Activated CD4-positive, alpha-beta T cell treated with anti-CD3 and anti-CD28 coated beads, Interleukin-2, amount 50 U/mL, for 4 hours (primary cell): ENCODE measurements at places on chromosomes 7 and 10.
A peak's percentile ranks its signal among the peaks of the same experiment; 100 is the strongest.

DNA sequence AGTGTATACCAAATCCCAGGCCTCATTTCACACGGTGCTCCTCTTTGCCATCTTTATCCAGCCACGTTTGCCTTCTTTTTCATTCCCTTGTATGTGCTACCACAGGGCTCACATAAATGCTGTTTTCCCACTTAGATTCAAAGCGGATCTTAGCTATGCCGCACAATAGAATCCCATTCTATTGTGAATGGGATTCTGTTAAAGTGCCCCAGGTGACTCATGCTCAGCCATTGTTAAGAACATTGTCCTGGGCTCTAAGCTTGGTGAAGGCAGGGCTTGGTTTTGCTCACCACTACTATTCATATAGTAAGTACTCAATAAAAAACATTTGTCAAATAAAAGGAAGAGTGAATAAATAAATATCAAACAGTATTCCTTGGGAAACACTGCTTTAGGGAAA is 72.3 kb upstream of the PHYHIPL start:
- no peak for DNase-seq

DNA sequence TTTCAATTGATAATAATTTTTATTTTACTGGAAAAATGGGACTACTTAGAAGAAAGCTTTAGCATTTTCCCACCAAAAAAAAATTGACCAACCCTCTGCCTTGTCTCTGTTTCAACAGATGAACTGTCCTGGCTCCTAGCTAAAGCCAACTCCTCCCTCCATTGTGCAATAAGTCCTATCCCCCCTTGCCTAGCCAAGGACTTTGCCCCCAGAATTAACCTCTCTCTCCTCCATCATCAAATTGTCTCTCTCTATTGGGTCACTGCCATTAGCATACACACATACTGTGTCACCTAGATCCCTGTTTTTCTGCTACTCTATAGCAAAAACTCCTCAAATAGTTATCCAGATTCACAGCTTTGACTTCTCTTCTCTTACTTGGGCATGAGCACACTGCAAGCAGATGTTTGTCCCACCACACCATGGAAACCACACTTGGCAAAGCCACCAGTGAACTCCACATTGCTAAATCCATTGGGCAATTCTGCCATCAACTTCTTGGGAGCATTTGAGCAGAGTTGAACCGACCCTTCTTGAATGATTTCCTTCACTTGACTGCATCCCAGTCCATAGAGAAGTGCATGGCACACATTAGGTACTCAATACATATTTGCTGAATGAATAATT is 91.4 kb upstream of the NEBL start:
- DNase-seq, result no peak

- no peak for DNase-seq
Observed at GRCh38 chr10:93916257-93917063, 22.7 kb downstream of the SLC35G1 start.

DNA sequence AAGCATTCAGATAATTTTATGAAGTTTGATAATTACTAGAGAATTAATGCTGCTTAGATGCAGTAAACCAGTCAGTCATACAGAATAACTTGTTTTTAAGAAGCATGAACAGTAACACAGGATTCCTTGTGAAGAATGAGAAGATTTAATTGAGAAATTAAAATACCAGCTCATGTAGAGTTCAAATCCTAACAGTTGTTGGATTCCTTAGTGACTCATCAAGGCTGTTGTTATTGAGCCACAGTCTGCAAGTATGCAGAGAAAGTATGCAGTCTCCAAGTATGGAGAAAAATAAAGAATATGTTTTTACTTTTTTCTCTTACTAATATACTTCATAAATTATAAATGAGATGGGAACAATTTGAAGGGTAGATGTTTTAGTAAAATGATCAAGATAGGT is 30.2 kb upstream of the CYP26C1 start:
- DNase-seq, result no peak

GRCh38 chr10:110395350-110396283 is 90.9 kb upstream of the SMNDC1 start:
- DNase-seq, result peak; percentile 21

- no peak for DNase-seq
Observed at GRCh38 chr10:68208424-68209042, 23.4 kb downstream of the ATOH7 start.

GRCh38 chr10:101221549-101221948 is 7.7 kb downstream of the LBX1 start:
- DNase-seq, result no peak

GRCh38 chr10:113019096-113019495 is 69.0 kb downstream of the TCF7L2 start:
- DNase-seq, result no peak
